ENCODE measurements at places on chromosomes 7 and 10.

- DNase-seq, result no peak
Observed at GRCh38 chr10:31476088-31476487, 157.1 kb downstream of the ZEB1 start.

GRCh38 chr10:9603972-9604371 is 1413.7 kb upstream of the CELF2 start:
- no peak for DNase-seq

GRCh38 chr7:70098133-70098561 is 499.9 kb downstream of the AUTS2 start:
- peak; percentile 13 for DNase-seq

DNA sequence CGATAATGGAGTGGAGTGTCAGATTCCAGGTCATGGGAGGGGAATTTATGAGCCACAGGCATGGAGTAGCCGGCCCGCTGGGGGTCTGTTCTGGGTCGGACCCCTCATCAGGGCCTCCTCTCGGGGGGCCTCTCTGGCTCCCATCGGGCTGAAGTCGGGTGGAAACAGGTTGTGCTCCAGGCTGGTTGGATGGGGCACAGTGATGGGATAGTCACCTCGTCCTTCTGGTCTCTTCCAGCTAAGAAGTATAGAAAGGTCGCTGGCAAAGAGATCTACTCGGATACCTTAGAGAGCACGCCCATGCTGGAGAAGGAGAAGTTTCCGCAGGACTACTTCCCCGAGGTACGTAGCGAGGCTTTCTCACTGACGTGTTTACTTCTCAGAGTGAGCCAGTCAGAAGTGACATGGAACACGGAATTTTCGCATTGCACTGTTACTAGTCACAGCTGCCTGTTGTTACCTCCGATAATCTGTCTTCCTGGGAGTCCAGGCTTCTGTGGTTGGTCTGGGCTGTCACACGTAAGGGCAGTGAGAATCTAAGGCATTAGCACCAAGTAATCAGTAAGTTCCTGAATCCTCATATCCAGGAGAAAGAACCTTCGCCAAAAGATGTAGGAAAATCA is 88.3 kb downstream of the NKX6-2 start:
- DNase-seq, result no peak

- no peak for DNase-seq
Observed at GRCh38 chr7:95126053-95126709, 198.2 kb downstream of the PON1 start.

DNA sequence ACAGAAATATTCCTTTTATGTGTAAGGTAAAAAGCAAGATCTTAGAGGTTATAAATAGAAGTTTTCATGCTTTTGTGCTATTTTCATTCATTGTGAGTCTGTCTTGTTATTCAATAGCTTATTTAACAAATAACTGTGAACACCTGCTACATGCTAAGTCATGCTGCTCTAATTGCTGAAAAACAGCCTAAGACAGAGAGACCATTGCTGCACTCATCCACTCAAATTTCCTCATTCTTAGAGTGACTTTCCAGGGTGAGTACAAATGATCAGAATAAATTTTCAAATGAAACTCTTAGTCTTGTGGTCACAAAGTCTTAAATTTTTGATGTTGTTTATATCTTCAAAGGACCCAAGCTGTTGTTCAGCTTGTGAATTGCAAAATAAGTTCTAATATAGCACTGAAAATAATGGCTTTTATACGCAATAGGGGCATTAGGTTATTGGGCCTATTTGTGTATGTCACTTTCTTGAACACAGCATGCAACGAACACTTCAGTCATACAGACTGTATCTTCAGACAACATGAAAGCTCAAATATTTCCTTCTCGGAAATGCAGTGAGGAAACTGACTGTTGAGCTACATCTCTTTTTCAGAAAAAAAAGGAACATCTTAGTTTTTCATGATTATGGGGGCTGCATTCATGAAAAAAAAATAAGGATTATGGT is 247.9 kb upstream of the PCDH15 start:
- DNase-seq, result no peak

DNA sequence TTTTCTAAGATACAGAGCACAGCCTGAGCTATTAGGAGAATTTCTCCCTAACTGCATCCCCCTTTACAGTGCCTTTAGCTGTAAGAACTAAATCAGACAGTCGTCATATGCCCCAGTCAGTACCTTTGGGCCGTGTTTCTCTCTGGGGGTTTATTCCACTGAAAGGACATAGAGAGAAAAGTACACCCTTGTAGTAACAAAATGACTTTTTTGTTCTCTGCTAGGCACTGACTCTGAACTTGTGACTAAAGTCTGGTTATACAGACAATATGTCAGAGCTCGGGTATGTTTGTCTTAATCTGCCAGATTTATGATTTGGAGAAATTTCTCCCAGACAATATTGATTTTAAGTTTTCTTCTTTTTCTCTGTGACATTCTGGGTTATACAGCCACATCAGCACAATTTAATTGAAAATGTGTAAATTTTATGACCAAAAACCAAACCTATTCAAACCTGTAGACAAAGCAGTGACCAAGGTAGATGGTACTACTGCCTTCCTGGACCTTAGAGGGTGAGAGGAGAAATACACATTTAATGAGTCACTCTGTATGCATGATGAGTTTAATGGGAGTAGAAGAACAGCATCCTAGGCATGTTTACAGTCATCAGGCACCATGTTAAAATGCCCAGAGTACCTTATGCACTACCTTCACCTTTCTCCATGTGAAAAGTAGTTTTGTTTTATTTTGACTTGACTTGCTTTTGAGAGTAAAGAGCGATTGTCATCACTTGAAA is 156.1 kb upstream of the PLXDC2 start:
- no peak for DNase-seq

DNA sequence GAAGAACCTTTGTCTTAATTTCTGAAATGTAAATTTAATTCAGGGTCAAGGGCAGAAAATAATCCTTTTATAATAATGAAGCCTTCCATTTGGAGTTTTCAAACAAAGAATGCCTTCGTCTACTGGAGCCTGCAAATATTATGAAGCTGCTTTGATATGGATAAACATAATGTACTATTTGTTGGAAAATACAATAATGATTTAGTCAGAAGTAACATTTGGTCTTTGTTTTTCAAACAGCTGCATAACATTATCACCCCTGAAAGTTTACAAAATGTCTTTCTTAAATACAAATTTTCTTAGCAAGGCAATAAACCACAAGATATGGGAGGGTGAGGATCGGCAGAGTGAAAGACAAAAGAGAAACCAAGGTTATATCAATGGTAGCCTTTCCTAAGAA is 41.5 kb downstream of the TMEM26 start:
- DNase-seq, result no peak
